Hematopoietic multipotent progenitor cell treated with erythropoietin and hydrocortisone succinate and interleukin-3 and kit ligand, for 6 days (in vitro differentiated cells): ENCODE measurements at places on chromosomes 12 and 14.
A peak's percentile ranks its signal among the peaks of the same experiment; 100 is the strongest.

DNA sequence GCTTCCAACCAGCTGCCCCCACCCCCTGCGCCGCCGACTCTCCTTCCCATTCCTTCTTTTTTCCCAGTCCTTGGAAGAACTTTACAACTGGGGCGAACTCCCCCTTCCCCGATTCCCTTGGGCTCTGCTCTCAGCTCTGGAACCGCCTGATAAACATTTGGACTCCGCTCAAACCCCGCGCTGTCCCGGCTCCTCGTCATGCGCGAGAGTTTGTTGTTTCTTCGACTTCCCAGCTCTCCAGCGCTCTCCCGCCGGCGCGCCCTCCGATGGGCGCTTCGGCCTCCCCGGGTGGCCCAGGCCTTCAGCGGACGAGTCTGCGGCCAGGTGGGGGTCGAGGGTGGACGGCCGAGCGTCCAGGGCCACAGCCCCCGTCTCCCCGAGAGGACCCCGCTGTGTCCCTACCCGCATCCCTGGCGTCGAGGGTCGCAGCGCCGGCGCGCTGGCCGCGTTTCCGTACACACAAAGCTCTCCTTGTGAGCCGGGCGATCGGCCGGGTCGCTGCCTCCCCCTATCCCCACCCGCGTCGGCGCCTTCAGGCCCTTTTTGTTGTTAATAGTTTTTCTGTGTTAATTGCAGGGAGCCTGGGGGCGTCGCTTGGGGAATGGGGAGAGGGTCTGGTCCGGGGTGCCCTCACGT is 847 bp downstream of the MMP14 start:
- DNase-seq: peak; percentile 75

- no peak for DNase-seq
These were observed 27.2 kb downstream of the TSPAN8 start for GRCh38 chr12:71130521-71131069.

- no peak for DNase-seq
These were observed 31.4 kb upstream of the RTRAF start for GRCh38 chr14:51957950-51958349.

DNA sequence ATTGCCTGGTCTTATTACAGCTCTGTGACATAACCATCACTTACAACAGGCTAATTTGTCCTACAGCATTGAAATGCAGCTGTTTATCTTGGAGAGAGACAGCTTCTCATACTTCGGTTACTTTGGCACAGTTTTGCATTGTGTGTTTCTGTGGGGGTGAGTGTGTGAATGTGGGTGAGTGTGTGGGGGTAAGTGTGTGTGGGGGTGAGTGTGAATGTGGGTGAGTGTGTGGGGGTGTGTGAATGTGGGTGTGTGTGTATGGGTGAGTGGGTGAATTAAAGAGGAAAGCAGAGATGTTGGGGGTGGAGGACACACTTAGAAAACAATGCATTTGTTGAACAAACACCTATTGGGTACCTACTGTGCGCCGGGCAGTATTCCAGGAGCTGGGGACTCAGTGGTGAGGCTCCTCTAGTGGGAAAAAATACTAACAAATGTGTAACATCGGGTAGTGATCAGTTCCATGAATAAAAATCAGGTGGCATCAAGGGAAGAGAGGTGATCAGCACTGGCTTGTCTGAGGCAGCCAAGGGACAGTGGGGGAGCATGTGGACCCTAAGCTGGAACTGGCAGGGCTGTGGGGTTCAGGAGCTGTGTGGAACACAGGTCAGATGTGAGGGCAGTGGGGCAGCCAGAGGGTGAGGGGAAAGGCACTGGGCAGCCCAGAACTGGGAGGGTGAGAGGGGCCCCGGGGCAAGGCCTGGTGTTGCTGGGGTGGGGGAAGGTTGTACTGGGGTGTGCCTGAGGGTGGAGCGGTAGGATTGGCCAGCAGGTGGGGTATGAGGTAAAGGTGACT is 44.1 kb upstream of the AMN start:
- DNase-seq: no peak

- DNase-seq: peak; percentile 91
These were observed 16.1 kb downstream of the UBC start for GRCh38 chr12:124898200-124898922.

GRCh38 chr14:64845878-64846277 is 33.8 kb downstream of the SPTB start:
- DNase-seq: no peak

GRCh38 chr12:12645485-12645884 is 33.8 kb downstream of the CREBL2 start:
- DNase-seq: peak; percentile 77

DNA sequence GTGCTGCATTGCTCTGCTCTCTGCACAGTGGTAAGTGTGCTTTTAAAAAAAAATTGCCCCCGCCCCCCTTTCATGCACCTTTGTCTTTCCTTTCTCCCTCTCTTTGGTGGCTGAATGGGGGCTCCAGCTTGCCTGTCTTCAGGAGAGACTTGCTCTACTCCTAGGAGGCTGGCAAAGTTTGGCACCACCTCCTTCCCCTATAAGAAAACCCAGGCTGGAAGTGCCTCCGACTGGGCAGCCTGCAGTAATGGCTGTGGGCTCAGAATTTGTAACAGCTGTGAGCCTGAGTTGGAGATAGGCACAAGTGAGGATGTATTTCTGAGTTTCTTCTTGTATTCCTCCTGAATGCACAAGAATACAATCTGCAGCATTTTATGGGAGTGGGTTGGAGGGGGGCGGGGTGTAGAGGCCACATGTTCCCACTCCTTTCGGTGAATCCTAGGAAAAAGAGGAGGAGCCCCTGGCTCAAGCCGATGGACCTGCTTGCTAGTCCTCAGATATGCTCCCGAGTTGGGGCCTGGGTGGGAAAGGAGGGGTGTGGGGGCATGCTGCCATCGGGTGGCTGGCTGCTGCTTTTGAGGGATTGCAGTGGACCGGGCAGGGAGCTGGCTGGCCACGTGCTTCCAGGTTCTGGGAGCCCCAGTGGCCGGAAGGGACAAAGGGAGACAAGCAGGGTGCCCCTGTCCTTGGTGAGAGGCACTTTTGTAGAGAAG is 124.3 kb downstream of the TSPAN9 start:
- DNase-seq: no peak

DNA sequence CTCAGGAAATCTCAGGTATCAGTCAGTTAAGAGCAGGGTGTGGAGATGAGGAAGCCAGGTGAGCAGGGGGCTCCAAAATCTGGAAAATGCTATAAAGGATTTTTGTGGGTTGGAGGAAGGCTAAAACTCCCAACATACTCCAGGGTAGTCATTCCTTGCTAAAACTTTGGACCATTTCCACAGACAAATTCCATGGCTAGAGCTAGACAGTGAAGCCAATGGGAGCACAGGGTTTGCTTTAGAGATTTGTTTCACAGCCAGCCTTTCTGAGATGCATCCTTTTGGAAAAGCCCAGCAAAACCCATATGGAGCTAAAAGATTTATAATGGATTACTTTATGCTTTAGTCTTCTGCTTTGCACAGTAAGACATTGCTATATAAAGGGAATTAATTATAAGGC is 146.5 kb downstream of the SAMD4A start:
- DNase-seq: no peak
